Activated T-cell treated with anti-CD3 and anti-CD28 coated beads for 48 hours (primary cell): ENCODE measurements at places on chromosomes 16 and 17.

- no peak for DNase-seq
Observed at GRCh38 chr16:1159973-1160772, 7.3 kb downstream of the CACNA1H start.

- DNase-seq = no peak
Observed at GRCh38 chr17:76492123-76492988, 8.9 kb downstream of the RHBDF2 start.

DNA sequence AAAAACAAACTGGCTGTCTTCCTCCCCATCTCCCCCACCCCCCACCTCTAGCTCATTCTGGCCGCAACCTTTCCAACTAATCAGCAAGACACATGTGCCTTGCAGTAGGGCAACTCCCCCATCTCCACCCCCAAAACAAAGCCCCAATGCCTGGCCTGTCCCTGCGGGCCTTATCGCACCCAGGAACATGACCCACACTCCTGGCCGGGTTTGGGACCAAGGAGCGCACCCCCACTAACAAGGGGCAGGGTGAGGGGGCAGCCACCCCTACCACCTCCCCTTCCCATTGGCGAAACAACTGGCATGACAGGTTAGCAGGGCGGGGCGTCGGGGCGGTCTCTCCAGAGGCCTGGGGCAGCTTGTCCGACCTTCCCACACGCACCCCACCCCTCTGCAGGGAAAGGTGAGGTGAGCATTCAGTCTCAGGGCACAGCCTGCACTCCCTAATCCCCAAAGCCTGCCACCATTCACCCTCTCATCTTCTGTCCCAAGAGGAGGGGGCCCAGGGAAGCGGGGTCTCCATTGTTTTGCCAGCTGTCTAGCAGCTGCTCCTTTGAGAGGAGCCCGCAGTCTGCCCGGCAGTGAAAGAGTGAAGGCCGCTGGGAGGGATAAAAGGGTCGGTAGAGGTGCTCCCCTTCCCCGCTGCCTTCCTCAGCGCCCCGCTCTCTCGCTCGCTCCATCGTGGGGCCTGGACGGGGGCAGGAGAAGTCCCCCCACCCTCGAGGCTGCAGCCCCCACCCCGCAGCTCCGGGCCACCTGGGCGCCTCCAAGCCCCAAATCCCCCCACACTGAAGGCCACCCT is 765 bp downstream of the MYO18A start:
- no peak for DNase-seq

DNA sequence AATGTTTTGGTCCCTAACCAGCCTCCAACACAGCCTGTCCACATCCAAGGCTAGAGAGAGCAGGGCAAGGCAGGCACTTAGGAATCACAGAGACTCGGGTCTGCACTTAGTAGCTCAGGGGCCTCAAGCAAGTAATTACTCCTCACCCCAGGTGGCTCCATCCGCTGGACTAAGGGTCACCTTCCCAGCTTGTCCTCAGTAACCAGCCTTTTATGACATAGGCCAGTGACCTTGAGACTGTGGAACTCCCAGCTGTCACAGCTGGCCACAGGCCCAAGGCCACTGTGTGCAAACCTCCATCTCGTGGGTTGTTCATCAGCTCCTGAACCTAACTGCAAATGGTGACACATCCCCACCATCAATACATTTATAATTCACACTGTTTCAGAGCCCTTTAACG is 68.6 kb downstream of the CDYL2 start:
- no peak for DNase-seq

DNA sequence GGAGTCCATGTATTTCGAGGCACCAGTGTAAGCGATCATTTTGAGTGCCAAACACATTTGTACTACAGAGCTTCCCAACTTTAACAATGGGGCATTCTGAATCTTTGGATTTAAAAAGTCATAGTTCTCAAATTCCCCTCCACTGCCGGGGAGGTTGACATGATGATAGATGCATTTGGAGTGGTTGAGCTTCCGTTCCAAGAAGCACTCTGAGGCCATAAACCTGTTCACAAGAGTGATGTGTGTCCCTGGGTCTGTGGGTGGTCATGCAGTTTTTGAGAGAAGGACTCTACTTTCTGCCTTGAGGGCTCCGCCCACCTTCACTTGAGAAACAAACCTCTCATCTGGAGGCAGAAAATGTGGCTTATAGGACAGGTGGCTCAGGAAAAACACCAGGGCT is 43.7 kb downstream of the IRX5 start:
- DNase-seq = no peak

DNA sequence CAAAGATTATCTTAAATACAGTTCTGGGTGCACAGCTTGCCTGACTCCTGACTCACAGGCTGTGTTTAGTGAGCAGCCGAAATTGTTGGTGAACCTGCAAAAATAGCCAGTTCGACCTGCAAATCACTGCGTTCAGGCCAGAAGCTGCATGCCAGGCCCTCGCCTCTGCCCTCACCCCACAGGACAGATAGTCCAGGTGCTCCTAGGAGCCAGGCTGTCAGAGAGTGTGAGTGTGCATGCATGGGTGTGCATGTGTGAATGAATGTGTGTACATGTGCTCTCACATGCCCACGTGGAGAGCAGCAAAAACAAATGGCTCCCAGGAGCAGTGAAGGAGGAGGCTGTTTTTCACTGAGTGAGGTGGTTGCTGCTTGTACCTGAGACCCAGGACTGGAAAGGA is 131.8 kb downstream of the ABCC12 start:
- no peak for DNase-seq

DNA sequence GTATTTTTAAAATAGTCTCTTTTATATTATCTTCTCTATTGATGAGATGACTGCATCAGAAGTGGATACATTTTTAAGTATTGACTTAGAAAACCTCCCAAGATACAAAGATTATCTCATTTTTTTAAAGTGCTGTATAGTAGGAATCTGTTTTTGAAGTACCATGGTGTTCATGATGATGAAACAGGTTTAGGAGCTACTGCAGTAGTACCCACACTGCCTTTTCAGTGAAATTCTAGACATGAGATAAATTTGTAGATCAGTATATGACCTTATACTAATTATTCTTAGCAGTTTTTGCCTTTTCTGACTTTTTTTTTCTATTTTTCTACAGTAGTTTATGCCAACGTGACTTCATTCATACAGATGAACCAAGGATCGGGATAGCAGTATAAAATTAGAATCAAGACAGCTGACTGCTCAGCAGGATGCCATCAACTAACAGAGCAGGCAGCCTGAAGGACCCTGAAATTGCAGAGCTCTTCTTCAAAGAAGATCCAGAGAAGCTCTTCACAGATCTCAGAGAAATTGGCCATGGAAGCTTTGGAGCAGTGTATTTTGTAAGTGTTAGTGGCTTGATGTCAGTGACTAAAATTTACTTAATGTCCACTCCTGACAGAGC is 61.1 kb downstream of the TAOK1 start:
- no peak for DNase-seq

GRCh38 chr17:69744512-69745070 is 330.1 kb downstream of the MAP2K6 start:
- DNase-seq = no peak

DNA sequence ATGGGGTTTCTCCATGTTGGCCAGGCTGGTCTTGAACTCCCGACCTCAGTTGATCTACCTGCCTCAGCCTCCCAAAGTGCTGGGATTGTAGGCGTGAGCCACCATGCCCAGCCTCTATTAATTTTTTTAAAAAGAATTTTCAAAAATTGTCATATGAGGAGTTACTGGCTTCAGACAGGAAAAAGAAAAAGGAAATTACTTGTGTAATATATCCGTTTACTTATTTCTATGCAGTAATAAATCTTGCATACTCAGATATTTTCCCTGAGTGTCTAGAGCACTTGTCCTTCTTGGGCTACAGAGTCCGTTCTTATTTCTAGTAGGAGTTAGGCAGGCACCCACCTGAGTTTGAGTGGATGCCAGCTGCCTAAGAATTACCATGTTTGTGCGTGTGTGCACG is 85.8 kb downstream of the VMP1 start:
- no peak for DNase-seq
